ENCODE measurements at places on chromosomes 7 and 10. TPM values are rescaled to one million over a fixed set of nuclear protein-coding genes. Genes with fewer than 3 reads are reported as not detected.

DNA sequence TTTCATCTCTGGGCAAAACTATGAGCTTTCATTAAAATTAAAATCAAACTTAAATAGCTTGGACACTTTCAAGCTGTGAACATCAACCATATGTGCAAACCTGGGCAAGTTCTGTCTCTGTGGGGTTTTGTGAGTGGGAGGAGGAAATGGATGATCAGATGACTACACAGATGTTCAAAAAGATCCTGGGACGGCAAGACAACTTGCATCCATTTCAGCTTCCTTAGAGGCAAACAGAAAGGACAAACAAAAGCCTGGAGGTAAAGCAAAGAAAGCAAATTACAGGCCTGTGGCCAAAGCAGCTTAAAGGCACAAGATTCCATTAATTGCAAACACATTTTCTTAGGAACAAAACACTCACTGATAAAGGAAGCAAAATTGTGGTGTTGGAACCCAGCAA, 222.2 kb downstream of the NEBL start:
- no peak overlapping the region for H3K4me3 ChIP-seq
- H3K36me3 ChIP-seq = no peaks in the 10 kb centered on the region
- no peak overlapping the region for H3K27ac ChIP-seq
- H3K27me3 ChIP-seq = no peaks in the 10 kb centered on the region
- no peaks in the 10 kb centered on the region for H3K4me1 ChIP-seq

The TDRD1 gene
- total RNA-seq = 0.60 TPM

The ZMIZ2 gene
- total RNA-seq = 35.6 TPM

GRCh38 chr10:78455811-78456210, 422.1 kb downstream of the RPS24 start:
- H3K27me3 ChIP-seq = no peaks in the 10 kb centered on the region
- no peak overlapping the region for H3K27ac ChIP-seq
- H3K36me3 ChIP-seq = no peaks in the 10 kb centered on the region
- no peak for DNase-seq
- H3K4me1 ChIP-seq = no peaks in the 10 kb centered on the region

DNA sequence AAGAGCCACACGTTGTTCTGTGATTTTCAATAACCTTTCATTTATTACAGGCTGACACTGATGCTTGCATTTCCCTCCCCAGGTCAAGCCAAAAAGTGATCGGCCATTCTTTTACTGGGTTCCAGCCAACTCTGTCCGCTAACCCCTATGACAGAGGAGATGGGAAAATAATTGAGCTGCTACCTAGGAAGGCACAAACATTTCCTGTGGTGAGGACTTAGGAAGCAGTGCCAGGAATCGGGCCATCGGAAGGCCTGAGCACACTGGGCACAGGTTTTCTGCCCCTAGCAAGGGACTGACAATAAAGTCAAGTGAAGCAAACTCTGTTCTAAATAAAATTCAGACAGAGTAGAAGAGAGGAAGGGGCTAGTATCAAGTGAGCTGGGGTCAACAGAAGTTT, 313.0 kb upstream of the AOAH start:
- no peaks in the 10 kb centered on the region for H3K4me1 ChIP-seq
- H3K4me3 ChIP-seq = no peak overlapping the region
- no peak overlapping the region for H3K27ac ChIP-seq
- H3K27me3 ChIP-seq = no peaks in the 10 kb centered on the region
